ENCODE measurements at places on chromosomes 3 and 15.

DNA sequence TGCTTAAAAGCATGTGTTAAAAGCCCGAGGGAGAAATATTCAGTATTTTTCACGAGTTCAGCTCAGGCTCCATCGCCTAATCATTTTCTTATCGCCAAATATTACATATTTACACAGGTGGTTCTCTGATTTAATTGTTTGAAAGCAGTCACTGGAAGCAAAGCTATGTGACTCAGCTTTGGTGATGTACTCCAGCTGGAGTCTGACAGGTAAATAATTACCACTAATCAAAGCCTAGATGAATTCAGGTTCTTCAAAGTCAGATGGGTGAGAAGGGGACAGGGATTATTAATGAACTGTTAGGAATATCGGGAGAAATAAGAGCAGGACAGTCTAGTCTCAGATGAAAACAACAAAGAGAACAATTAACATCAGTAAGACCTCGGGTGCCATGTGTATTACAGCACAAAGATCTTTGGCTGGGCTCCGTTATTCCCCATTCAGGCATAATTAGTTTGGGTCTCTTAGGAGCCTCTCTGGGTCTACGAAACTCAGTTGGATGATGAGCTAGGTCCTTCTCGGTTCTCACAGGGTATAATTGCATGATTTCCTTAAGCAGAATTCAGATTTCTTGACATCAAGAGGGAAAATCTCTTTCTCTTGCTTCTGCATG, 331.7 kb upstream of the ADAMTS9 start:
- DNase-seq = peak; percentile 8

- no peak for DNase-seq
These were observed 149.3 kb upstream of the NSMCE3 start for GRCh38 chr15:29418931-29419330.

DNA sequence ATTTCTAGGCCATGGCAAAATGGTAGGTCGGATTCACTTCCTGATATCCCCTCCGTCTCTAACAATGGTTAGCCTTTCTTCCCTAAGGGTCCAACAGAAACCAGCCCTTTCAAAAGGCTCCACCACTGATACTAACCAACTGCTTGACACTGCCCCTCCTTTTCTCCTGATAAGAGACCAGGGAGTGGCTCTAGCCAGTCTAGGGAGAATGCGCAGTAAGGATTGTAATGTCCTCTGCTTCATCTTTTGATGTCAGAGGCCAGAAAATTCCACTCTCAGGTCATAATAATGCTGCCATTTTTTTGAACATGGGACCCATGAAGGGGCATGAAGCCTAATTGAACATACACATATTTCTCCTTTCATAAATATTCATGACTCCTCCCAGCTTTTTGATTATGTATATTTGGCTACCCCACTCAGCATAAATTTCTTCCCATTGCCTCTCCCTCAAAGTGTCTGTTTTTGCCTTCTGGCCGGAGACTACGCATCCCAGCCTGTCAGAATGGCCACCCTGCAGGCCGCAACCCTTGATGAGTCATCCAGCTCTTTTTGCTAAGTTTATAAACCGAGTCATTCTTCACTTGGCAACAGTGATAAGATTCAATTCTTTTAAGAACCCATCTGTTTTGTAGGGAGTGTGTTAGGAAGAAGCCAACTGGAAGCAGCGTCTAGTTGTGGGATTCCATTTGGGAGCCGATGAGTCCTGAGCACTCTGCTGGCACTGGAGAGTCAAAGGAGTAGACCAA, 189.0 kb upstream of the MCTP2 start:
- no peak for DNase-seq

GRCh38 chr3:162170581-162170980, 674.0 kb downstream of the OTOL1 start:
- no peak for DNase-seq

All from right kidney (tissue), 9 donors.